ENCODE measurements at places on chromosomes 7 and 10. TPM values are rescaled to one million over a fixed set of nuclear protein-coding genes. Genes with fewer than 3 reads are reported as not detected.

The LDB1 gene
- total RNA-seq: 94.2 TPM

The CRTAC1 gene
- total RNA-seq: 7.3 TPM

The PDE1C gene
- total RNA-seq: 19.2 TPM

The CLEC2L gene
- total RNA-seq: 2.0 TPM

The CYP3A4 gene
- not detected for total RNA-seq

The SYT15B gene
- not detected for total RNA-seq

The CCL24 gene
- not detected for total RNA-seq

The NRF1 gene
- 19.2 TPM for total RNA-seq

The VPS50 gene
- 119 TPM for total RNA-seq

The HNRNPF gene
- total RNA-seq: 97.4 TPM

The SPDYE8 gene
- under 0.01 TPM for total RNA-seq

The AKR1C3 gene
- total RNA-seq: 2.4 TPM

The GPR146 gene
- total RNA-seq: 0.82 TPM

The CASP2 gene
- total RNA-seq: 20.4 TPM

The SPDYE1 gene
- total RNA-seq: not detected

The DNAJC12 gene
- 4.5 TPM for total RNA-seq

The HABP2 gene
- total RNA-seq: not detected

The HOXA7 gene
- not detected for total RNA-seq

The IL6 gene
- total RNA-seq: not detected

The CYP2C18 gene
- total RNA-seq: under 0.01 TPM

The KAZALD1 gene
- total RNA-seq: 0.41 TPM

The CALHM3 gene
- not detected for total RNA-seq

The CD36 gene
- total RNA-seq: 22.0 TPM

The GPER1 gene
- 1.6 TPM for total RNA-seq

The SRRT gene
- 23.2 TPM for total RNA-seq

The LBX1 gene
- not detected for total RNA-seq

The PFKFB3 gene
- 14.3 TPM for total RNA-seq
